Mesothelial cell of epicardium (in vitro differentiated cells): ENCODE measurements at places on chromosomes 6 and 20.

- no peak for DNase-seq
Measured at GRCh38 chr6:64838726-64839125, 868.3 kb downstream of the EYS start.

DNA sequence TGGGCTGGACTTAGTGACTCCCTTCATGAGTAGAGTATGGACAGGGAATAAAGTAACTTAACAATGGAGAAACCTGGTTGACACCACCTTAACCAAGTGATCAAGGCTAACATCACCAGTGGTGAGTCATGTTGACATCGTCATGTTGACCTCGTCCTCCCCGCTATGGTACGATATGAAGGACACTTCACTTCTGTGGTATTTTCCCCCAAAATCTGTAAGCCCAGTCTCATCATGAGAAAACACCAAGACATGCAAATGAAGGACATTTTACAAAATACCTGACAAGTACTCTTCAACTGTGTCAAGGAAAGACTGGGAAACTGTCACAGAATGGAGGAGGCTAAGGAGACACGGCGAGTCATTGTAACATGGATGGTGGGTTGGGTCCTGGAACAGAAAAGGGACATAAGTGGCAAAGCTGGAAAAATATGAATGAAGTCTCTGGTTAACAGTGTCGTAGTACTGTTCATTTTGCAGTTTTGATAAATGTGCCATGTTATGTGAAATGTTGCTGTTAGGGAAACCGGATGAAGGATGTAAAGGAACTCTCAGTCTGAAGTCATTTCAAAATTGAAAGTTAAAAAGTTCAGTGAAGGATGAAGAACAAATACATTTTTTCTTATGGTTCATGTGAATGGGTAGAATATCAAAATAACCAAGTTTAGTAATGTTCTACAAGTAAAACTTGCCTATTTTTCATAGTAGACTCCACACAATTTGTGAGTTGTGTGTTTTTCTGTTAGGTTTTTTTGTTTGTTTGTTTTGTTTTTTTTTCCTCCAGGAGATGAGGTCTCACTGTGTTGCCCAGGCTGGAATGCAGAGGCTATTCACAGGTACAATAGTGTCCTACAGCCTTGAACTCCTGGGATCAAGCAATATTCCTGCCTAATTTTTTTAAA lies 247.5 kb downstream of the TMEM242 start:
- DNase-seq = no peak

- DNase-seq = no peak
Measured at GRCh38 chr20:38313676-38314075, 9.7 kb downstream of the BPI start.

DNA sequence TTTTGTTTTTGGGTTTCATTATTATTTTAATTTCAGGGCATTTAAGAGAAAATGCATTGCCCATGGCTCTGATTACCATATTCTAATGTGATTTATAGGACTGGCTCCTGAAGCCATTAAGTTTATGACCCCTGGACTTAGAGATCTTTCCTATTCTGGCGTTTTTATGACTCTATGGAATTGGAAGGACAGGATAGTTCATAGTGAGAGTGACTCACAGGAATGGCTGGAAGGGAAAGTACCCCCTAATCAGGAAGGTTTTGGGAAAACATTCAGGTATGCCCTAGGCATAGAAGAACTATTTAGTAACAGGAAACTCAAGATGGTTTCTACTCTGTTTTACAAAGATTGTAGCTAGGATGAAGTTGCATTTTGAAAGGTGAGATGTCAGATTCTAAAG lies 108.6 kb upstream of the SLC2A12 start:
- no peak for DNase-seq

- DNase-seq = no peak
Measured at GRCh38 chr6:13471184-13471583, 16.2 kb downstream of the GFOD1 start.

DNA sequence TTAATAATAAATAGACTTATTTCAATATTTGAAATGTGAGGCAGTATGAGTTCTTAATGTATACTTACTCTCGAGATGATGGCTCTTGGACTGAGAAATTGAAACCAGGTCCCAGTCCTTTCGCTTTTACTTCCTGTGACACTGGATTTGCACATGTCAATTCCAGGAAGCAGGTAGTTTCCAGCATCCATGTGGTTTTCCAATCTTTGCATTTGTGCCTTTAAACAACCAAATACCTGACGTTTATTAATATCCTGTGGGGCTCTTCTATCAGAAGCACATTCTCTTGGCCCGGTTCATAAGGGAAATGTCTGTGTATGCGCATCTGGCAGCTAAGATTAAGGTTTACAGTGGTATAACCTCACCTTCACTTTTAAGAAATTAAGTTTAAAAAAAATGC lies 13.1 kb downstream of the UTRN start:
- DNase-seq = no peak
